ENCODE measurements at places on chromosomes 1 and 21. TPM values are rescaled to one million over a fixed set of nuclear protein-coding genes. Genes with fewer than 3 reads are reported as not detected.
A peak's percentile ranks its signal among the peaks of the same experiment; 100 is the strongest.

DNA sequence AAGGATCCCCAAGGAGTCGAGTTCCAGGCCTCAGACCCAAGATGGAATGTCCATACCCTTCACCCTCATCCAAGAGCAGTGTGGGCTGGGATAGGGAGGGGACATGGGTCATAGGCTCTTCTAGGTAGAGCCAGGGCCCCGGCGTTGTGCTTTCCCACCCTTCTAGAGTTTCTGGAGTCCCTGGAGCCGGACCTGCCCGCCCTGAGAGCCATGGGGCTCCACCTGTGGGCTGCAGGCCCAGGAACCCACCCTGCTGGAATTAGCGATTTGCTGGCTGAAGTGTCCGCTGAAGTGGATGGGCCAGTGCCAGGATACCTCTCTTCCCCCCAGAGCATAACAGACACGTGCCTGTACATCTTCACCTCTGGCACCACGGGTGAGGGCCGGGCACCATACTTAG, 1.1 kb downstream of the SLC27A3 start:
- DNase-seq: no peak

- DNase-seq: no peak
Observed at GRCh38 chr1:161267321-161267720, 8.8 kb downstream of the PCP4L1 start.

- DNase-seq: no peak
Observed at GRCh38 chr1:169364948-169365347, 2.6 kb downstream of the NME7 start.

- DNase-seq: peak; percentile 78
Observed at GRCh38 chr1:23809751-23810171, 9.2 kb upstream of the GALE start.

The ECM1 gene
- total RNA-seq: 14.0 TPM
